ENCODE measurements at places on chromosomes 13 and 19.

DNA sequence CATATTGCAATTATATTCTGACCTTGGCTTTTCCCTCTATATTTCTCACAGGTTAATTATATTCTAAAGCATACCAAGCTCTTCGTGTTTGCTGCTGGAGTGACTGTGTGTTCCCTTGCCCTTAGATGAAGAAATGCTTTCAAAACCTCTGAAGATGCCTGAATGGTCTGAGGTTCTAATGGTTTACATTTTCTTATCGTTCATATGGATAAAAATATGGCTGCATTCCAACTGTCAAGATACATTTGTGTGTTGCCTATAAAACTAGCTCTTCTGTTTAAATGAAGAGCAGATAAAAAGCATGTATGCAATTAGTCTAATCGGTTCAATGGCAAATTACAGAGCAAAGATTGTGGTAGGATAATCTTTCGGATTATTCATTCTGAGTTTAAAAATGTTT lies 68.4 kb upstream of the ANKRD10 start:
- DNase-seq: no peak

- DNase-seq: no peak
Observed at GRCh38 chr13:68128297-68128915, 898.3 kb upstream of the PCDH9 start.

DNA sequence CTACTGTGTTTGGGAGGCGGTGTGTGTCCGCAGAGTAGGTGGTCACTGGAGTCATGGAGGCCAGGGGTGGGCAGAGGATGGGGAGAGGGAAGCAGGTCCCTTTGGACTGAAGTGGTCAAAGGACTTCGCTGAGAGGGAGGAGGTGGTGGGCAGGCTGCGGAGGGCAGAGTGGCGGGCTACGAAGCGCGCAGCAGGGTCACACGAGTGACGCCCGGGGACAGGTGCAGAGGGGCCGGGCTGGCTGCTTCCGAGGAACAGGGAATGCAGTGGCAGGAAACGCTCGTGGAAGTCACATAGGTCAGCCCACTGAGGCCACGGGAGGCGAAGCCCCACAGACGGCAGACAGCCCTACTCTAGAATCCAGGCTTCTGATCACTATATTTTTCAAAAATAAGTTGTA lies 111.5 kb downstream of the URI1 start:
- DNase-seq: no peak

GRCh38 chr13:50594276-50595051 lies 249.0 kb downstream of the DLEU7 start:
- no peak for DNase-seq

DNA sequence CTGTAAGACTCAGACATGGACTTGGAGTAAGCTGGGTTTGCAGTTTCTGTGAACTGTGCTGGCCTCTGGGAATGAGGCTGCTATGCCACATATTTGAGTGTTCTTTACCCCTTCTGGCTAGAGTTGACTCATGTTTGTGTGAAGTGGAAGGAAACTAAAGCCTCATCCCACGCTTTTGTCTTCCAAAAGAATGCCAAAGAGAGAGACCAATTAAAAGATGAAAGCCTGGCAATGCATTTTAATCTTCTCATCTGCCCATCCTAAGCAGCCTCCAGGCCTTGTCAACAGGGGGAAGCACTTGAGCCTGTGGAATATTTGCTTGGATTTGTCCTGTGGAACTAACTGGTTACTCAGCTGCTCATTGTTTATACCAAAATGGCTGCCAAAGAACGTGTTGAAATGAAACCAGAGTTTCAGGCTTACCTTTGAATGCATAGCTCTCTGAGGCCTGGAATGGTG lies 49.1 kb downstream of the LMO7 start:
- DNase-seq: no peak
